ENCODE measurements at places on chromosomes 7 and 10. TPM values are rescaled to one million over a fixed set of nuclear protein-coding genes. Genes with fewer than 3 reads are reported as not detected.

TAS2R3 gene
- not detected for total RNA-seq

AIFM2 gene
- 15.3 TPM for total RNA-seq

CPXM2 gene
- total RNA-seq = not detected

SFTPA1 gene
- total RNA-seq = not detected

SLC25A40 gene
- total RNA-seq = 24.5 TPM
